ENCODE measurements at places on chromosomes 6 and 20.

DNA sequence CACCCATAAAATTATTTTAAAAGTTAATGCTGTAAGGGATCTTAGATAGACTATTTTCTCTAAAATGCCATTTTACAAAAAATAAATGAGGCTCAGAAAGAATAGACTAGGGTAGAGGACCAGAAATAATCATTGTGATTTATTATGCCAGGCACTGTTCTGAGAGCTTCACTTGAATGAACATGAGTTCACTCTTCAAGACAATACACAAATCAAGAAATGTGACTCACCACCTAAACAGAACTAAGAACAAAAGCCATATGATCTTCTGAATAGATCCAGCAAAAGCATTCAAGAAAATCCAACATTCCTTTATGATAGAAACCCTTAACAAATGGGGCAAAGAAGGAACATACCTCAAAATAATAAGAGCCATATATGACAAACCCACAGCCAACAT is 582.0 kb downstream of the PKHD1 start:
- DNase-seq: no peak

- no peak for DNase-seq
These were observed 293.9 kb downstream of the QKI start for GRCh38 chr6:163708466-163708865.

GRCh38 chr6:114367315-114367961 is 24.6 kb upstream of the HS3ST5 start:
- no peak for DNase-seq

DNA sequence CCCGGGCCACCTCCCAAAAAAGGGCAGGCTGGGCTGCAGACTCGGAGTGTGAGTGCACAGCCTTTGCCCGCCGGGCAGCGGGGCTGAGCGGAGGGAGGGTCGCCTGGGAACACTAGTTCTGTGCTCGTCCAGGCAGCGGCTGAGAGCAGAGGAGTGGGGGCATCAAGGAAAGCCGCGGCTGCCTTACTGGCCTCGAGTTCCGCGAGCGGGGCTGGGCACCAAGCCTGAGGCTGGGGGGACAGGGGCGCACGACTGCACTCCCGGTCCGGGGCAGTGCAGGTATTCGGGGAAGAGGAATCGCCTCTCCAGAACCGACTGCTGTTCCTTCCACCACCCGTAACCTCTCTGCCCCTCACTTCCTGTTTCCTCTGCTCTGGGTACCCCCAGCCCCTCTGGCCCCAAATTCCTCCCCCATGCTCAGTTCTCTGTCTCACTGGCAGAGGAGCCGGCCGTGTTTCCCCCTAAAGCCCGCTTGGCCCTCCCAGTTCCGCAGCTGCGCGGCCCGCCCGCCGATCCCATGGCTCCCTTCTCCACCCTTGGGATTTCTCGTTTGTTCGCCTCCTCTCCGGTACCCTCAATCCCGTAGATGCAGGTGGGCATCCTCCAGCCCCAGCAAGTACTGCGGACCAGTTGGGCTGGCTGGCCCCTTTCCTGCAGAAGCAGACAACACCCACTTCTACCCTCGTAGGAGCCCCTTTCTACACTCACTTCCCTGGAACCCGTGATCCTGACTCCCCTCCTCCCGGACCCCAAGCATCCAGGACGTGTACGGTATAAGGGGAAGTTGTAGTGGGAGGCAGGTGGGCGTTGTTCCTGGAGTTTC is 5.1 kb downstream of the RING1 start:
- peak; percentile 34 for DNase-seq

GRCh38 chr20:50385733-50386640 is 124.2 kb upstream of the PTPN1 start:
- DNase-seq: no peak

All from right lung (tissue), 10 donors.